ENCODE measurements at places on chromosomes 3 and 15.

- peak; percentile 8 for DNase-seq
Measured at GRCh38 chr3:150635526-150635925, 32.4 kb downstream of the SELENOT start.

- no peak for DNase-seq
Measured at GRCh38 chr3:8886546-8886945, 76.7 kb downstream of the RAD18 start.

- peak; percentile 47 for DNase-seq
Measured at GRCh38 chr3:56783644-56784447, 17.9 kb downstream of the ARHGEF3 start.

DNA sequence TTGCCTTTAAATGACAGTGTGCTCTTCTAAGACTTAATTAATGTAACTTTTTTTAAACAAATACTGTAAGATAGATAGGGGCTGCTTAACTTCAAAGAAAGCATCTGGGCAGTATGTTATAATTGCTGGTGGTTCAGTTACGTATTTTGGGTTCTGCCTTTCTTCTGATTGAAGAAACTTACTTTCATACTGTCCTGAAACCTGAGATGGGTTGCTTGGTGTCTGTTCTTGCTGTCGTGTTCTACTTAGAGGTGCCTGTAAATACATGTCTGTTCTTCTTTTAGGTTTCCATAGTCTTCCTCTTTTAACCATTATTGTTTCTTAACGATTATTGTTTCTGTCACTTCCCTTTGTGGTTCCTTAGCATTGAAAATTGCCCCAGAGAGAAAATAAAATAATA, 297.7 kb upstream of the CHRM5 start:
- DNase-seq, result no peak

- no peak for DNase-seq
Measured at GRCh38 chr3:98521897-98522543, 682 bp downstream of the CLDND1 start.

- no peak for DNase-seq
Measured at GRCh38 chr3:25751725-25752124, 31.5 kb downstream of the NGLY1 start.

- DNase-seq, result no peak
Measured at GRCh38 chr3:42265059-42265991, 660 bp downstream of the CCK start.

DNA sequence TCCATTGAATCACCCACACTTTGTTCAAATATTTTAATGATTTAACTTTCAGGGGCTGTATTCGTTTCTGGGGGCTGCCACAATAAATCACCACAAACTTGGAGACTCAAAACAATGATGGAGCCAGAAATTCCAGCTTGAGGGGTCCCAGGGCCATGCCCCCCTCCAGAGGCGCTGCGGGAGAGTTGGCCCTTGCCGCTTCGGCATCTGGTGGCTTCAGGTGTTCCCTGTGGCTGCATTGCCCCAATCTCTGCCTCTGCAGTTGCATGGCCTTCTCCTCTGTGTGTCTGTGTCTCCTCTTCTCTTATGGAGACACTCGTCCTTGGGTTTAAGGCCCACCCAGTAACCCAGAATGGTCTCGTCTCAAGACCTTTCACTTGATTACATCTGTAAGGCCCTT, 144.7 kb downstream of the CHSY1 start:
- DNase-seq, result no peak

GRCh38 chr3:69244039-69244438, 121.6 kb upstream of the LMOD3 start:
- DNase-seq, result no peak

- DNase-seq, result no peak
Measured at GRCh38 chr3:53592862-53593261, 98.5 kb downstream of the CACNA1D start.

Measured in GM12891 (cell line).